Fibroblast of lung (primary cell): ENCODE measurements at places on chromosomes 1 and 21. TPM values are rescaled to one million over a fixed set of nuclear protein-coding genes. Genes with fewer than 3 reads are reported as not detected.

FOXD3 gene
- total RNA-seq, result not detected in 2 replicates

- peak; percentile 81 for DNase-seq
Measured at GRCh38 chr1:29264773-29265389, 28.6 kb downstream of the PTPRU start.

ALPL gene
- 1.5 and 3.6 TPM in 2 replicates for total RNA-seq

DNA sequence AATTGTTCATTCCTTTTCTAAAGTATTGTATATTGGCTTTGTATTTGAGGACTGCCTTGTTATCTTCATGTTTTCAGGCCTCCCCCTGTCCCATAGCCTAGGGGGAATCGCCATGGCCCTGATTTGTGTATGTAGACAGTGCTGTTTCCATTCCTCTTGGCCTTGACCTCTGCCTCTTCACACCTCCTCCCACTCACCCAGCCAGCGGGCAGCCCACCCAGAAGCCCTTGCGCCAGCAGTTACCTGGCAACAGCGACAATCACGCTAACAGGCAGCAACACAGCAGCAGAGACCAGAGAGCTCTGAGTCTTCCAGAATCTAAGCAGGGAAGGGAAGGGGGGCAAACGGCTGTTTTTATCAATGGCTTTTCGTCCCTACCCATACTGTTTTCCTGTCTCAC is 50.0 kb upstream of the NPL start:
- no peak for DNase-seq

GRCh38 chr21:45821315-45821962 is 160.1 kb upstream of the COL6A1 start:
- DNase-seq, result no peak
